ENCODE measurements at places on chromosomes 2 and 18.
A peak's percentile ranks its signal among the peaks of the same experiment; 100 is the strongest.

- no peak for DNase-seq
Observed at GRCh38 chr18:62026586-62026985, 133.8 kb upstream of the RNF152 start.

DNA sequence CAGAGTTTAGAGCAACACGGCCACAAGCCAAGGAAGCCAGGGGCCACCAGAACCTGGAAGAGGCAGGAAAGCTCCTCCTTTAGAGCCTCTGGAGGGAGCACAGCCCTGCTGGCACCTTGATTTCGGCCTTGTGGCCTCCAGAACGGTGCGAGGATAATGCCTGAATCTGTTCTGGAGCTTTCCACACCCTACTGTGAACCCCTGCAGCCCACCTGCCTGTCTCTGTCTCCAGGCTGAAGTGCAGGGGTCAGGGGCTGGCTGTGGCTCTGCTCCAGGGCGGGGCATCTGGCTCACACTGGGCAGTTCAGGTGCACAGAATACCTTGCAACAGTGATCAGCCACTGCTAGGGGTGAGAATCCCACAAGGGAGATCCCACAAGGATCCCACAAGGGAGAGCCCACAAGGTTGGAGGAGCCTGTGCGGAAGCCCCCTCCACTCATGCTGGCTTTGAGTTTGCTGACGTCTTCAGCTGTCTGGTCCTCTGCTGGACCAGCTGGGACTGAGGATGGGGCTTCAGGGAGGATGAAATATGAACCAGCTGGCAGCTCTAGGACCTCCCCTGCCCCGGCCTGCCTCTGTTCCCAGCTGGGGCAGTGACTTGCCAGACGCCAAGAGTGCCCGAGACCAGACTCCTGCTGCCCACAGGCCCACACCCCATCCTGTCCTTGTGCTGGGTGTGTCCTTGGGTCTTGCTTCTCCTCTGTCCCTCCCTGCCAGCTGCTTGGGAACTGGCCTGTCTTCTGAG, 56.4 kb upstream of the OTOS start:
- no peak for DNase-seq

DNA sequence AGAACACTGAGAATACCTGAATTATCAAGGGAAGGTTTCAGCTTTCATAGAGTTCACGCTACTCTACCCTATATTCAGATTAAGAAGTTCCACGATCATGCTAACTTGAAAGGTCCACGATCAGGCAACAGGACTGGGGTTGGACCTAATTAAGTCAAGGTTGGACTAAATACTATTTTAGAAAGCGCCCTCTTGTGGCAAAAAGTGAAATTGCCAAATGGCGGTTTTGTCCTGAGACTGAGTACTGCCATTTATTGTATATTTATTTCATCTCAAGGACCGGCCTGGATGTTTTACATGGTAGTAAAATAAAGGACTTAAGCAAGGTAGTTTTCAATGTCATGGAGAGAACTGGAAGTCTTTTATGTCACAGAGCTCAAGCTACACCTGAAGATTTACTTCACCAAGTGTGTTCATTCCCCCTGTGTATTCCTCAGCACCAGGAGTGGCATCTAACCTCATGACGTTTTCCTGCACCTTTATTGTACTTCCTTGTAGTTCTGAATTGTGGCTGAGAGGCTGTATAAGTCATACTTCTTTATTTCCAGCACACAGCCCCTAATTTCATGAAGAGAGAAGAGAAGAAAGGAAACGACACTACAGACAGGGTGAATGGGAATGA, 56.8 kb downstream of the SRD5A2 start:
- peak; percentile 18 for DNase-seq

GRCh38 chr2:205245652-205246051, 436.6 kb upstream of the NRP2 start:
- no peak for DNase-seq

DNA sequence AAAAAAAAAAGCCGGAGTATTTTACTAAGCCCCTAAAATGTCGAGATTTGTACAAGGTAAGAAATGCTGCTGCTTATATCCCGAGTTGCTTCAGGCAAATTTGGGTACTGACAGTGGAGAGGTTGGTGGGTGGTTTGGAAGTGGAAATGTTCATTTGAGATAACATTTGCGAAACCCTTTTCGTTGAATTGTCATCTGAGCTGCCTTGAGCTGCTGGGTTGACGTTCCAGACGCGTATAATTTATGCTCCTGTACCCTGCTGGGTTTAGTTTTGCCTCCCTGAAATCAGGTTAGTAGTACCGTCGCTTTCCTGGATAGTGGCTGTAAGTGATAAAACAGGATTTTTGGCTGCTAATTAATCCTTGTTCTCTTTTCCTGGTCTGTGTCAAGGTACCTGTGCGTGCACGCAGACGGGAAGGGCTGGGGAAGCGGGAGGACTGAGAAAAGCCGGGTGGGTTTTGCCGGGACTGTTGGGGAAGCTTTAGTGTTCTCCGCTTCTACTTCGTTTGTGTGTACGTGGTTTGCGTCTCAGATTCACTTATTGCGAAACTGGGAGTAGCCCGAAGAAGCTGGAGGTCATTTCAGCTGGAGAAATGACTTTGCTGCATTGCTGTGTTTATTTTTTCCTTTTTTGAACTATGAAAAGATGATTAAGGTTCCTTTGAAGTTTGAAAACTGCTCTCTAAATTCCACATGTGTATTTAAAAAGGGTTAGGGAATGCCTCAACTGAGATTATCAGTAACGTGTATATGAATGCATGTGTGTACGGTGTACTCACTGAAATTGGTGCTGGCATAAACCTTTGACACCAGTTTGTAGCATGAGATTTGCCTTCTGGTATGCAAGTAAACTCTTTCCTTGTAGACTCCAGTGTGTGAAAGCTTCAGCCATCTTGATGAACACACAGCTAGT, 709 bp downstream of the UGP2 start:
- DNase-seq, result no peak

DNA sequence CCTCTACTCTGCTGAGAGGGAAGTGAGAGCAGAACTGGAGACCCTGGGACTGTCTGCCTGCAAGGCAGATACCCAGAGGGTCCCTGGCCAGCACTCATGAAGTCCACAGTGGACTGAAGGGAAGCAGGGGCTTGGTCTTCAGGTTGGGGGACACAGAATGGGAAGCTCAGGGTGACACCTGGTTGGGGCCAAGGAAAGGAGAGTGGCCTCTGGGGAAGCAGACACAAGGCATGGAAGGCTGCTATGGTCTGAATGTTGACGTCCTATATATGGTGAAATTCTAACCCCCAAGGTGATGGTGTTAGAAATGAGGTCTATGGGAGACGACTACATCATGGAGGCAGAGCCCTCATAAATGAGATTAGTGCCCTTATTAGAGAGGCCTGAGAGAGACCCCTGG, 69.3 kb downstream of the MRO start:
- DNase-seq, result no peak

GRCh38 chr2:36567711-36568408, 30.1 kb downstream of the FEZ2 start:
- DNase-seq, result no peak

- DNase-seq, result no peak
Observed at GRCh38 chr2:158722266-158723105, 72.6 kb upstream of the DAPL1 start.

- no peak for DNase-seq
Observed at GRCh38 chr2:13921245-13921644, 711.3 kb upstream of the LRATD1 start.

DNA sequence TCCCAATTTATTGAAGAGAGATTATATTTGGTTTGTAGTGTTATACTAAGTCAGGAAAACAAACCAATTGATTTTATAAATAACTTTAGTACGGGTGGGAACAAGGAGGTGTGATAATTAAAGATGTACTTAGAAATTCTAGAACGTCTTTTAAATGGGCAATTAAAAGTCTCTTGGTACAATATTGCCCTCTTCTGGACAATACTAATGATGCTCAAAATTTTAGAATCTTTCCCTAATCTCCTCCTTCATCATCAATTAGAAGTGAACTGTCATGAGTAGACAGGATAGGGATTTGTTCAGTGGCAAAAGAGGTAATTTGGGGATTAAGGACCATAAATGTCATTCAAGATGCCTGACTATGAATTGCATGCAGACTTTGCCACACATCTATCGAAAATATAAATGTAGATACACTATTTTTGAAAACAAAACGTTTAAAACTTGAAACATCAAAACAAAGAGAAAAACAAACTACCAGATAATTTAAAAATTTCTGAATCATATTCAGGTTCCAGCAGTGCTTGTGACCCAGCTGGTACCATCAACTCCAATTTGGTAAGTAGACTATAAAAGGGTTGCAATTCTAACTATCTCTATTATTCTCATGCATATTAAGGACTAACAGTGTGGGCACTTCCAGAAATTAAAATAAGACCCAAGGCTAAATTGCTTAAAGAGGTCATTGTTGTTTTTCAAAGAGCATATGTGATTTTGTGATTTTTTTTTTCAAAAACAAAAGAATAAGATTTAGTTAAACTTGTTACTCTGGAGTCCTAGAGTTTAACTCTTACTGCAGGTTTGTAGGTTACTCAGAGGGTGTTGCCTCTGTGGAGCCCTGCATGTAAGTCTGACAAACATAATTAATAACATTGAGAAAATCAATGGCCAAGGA, 123.5 kb downstream of the LAMA3 start:
- no peak for DNase-seq

DNA sequence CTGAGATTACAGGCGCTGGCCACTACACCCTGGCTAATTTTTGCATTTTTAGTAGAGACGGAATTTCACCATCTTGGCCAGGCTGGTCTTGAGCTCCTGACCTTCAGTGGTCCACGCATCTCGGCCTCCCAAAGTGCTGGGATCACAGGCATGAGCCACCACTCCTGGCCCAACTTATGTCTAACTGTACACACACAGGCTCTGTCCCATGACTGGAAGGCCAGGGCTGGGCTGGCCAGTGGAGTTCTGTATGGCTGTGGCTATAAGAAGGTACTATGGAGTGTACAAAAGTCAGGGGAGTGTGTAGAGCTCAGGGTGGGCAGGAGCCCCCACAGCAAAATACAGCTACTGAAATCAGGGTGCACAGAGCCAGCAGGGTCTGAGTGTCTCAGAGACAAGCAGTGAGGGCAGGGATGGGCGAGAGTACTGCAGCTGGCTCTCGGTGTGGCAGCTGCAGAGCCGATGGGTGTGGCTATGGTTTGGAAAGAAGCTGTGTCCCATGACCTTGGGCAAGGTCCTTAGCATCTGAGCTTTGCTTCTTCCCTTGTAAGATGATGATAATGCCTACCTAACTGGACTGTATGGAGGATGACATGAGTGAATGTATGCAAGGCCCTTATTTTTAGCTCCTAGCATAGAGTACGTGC, 10.4 kb upstream of the MSGN1 start:
- no peak for DNase-seq

DNA sequence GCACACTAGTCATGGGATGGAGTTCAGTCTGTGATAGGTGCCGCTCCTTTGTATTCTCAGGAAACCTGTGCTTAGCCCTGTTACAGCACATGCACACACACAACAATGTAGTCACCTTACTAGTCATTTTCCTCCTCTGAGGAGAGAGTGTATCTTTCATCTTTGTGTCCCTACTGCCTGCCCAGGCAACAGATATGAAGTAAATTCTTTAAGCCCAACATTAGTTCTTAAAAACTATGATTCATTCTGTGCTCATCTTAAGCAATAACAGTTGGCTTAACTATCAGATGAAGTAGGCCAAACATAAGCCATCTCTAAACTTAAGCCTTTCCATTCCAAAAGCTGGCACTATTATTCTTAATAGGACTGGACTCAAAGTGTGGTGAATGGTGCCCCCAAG, 186.5 kb downstream of the LNPK start:
- no peak for DNase-seq

DNA sequence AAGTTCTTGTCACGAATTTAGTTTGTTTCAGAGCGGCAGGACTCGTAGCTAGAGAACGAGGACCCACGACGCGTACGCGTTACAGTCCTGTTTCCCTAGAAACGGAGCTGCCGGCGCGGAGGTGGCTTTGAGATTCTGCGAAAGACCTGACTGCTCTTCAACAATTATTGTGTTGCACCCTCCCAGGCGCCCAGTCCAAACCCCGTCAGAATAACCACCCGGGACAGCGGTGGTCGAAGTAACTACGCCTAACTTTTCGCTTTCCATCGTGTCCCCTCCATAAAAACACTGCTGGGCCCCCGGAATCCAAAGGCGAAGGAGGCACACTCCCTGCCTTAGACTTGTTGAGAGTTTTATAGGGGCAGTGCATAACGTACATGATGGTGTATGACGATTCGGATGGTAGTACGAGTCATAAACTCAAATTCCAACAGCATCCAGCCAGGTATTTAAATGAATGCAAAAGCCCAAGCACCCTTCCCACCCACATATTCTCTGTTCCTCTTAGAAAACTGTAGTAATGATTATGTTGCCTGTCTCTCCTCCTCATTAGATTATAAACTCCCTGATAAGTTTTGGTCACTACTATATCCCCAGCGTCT, 651 bp upstream of the STAM2 start:
- DNase-seq, result no peak

GRCh38 chr2:120736202-120736623, 545 bp downstream of the GLI2 start:
- no peak for DNase-seq

DNA sequence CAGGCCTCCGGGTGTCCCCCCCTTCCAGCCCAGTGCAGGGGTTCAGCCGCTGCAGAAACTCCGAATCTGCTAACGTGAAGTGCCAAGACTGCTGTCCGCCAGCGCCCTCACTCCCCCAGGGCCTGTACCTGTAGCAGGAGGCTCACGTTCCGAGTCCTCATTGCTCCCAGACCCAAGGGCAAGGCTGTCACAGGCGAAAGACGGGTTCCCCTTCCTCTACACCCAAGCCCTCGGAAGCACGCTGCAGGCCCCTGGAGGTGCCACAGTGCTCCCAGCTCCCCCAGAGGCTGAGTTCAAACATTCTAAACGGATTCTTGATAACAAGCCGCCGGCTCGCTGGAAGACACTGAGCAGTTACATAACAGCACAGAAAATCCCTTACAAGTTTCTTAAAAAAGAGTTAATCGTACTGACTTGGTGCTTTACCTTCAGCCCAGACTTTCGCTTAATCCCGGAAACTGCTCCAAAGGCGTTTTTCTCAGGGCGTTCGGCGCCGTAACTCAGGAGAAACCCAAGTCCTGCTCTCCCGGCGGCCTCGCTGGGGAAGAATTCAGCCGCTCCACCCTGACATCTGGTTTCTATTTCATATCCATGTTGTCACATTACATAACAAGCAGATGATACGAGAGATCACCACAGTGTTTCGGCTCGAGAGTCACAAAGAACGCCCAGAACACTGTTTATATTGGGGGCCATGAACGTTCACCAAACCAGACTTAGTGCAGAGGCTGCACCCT, 92.0 kb downstream of the HDAC4 start:
- no peak for DNase-seq

GRCh38 chr18:2223849-2224248, 347.5 kb downstream of the METTL4 start:
- DNase-seq, result no peak

DNA sequence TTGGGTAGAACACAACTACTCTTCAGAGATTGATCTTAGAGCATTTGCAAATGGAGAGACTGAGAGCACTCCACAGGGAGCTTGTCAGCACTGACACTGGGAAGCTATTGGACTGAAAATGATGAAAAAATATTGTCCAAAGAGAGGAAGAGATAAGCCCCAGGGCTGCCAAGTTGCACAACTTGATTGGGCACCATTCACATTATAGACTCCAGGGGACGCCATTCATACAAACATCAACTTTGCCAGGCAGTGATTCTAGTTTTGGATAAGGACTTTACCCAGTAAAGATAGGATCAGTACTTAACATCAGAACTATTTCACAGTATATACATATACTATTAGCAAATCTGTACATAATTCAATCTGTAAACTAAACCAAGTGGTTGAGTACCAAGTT, 79.6 kb upstream of the MYCN start:
- DNase-seq, result no peak
